T-helper 17 cell (primary cell): ENCODE measurements at places on chromosomes 3 and 15.

DNA sequence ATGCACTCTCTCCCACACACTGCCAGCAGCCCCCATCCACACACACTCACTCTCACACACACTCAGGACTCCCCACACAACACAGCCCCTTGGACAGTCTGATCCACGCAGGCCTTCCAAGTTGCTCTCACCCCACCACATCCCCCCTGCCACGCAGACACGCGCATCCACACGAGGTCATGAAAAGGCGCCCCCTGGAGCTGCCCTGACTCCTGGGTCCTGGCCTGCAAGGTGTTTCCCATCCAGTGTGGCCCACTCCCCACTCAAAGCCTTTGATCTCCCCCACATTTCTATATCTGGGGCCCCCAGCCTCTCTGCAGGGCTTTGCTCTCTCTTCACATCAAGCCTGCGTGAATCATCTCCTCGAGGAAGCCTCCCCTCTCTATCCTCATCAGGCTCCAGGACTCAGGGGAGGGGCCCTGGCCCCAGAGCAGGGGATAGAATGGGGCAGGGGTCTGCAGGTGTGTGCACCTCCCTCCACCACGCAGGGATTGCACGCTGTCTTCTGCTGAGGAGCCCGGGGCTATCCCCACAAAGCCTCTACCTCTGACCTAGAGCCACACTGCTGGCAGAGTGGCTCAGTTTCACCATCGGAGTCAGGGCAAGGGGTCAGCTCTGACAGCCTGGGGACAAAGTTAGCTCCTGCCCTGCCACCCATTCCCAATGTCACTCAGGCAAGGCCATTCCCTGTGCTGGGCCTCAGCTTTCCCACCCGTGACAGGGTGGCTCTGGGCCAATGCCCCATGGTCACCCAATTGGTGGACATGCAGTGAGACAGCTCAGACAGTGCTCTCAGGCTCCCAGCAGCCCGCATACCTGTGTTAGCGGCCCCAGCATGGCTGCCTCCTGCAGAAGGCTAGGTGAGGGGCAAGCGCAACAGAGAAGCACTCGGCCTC lies 6.4 kb downstream of the MYL3 start:
- peak; percentile 1 for DNase-seq

- no peak for DNase-seq
Observed at GRCh38 chr15:79008659-79009058, 63.8 kb upstream of the CTSH start.

DNA sequence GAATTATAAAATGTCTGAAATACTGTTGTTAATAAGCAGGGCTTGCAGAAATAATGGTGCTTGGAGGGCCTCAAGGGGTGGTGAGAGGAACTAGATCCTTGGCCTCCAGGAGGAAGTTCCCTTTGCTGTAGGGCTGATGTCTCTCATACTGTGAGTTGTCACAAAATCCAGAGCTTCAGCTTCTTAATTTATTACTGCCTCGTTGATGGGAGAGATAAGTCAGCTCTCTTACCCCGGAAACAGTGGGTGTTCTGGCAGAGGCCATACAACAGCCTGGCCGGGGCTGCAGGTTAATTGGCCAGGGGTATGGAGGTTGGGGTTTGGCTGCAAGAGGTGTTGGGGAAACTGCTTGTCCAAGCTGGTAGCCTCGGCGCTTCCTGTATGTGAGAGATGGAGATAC lies 15.5 kb downstream of the MAPKAPK3 start:
- DNase-seq: no peak

DNA sequence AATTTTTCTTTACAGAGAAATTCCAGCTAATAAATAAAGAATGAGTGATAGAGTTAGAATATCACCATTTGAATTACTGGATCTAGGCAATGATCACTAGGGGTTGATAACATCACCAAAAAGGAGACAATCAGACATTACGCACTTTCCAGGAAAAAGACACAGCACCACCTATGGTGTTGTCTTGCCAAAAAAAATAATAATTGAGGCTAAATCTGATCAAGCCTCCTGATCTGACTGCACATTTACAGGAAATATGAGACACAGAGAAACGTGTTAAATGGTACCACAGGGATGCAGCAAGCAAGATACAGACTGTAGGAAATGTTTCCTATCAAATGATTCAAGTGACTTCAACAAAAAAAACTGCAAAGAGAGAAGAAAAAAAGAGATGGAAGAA lies 92.8 kb downstream of the EOMES start:
- no peak for DNase-seq

- no peak for DNase-seq
Observed at GRCh38 chr15:67307156-67307555, 52.6 kb downstream of the IQCH start.
